ENCODE measurements at places on chromosomes 12 and 14.

GRCh38 chr14:72254937-72255472 lies 322.8 kb downstream of the RGS6 start:
- DNase-seq: no peak

DNA sequence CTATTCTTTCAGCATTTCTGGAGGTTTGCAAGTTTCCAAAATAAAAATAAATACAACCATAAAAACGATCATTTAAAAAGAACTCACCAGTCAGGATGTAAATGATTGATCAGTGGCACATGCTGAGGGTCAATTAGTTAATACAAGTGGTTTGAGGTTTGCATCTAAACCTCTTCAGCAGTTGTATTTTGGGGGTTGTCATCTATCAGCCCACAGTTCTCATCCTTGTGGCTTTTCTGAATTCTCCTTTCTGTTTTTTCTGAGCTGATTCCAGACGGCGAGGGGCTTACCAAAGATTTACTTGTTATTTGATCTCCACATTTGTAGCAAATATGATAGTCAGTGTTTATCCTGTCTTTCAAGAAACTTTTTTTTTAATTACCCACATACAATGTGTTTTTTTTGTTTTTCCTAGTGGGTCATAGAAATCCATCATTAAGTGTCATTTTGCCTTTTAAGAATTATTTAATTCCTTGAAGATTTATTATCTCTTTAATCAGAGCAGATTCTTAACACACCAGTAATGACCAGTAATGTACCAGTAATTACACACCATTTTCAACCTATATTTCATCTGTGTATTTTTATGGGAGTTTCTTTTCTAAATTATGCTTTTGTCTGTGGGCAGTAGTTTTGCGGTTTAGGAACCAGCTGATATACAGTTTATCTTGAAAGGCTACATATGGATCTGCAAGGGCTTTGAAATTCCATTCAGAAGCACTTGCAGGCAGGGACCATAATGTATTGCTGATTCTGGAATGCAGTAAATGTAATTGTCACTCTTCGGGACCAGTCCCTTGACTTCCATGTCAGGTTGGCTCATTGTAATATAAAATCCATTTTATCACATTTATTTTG lies 56.3 kb upstream of the DAAM1 start:
- DNase-seq: no peak

- no peak for DNase-seq
Observed at GRCh38 chr12:45350861-45351260, 135.0 kb downstream of the ANO6 start.

DNA sequence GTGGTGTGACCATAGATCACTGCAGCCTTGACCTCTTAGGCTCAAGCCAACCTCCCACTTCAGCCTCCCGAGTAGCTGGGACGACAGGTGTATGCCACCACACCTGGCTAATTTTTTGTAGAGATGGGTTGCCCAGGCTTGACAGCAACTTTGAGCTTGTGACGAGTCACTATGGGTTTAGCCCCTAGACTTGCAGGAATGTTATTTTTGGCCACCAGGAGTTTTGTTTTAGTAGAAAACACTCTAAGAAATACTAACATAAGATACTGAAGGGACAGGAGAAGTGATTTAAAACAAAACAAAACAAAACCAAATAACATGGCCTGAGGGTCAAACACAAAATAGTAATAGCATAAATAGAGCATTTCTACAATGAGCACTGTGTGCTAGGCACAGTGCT lies 26.4 kb downstream of the SETD3 start:
- no peak for DNase-seq

DNA sequence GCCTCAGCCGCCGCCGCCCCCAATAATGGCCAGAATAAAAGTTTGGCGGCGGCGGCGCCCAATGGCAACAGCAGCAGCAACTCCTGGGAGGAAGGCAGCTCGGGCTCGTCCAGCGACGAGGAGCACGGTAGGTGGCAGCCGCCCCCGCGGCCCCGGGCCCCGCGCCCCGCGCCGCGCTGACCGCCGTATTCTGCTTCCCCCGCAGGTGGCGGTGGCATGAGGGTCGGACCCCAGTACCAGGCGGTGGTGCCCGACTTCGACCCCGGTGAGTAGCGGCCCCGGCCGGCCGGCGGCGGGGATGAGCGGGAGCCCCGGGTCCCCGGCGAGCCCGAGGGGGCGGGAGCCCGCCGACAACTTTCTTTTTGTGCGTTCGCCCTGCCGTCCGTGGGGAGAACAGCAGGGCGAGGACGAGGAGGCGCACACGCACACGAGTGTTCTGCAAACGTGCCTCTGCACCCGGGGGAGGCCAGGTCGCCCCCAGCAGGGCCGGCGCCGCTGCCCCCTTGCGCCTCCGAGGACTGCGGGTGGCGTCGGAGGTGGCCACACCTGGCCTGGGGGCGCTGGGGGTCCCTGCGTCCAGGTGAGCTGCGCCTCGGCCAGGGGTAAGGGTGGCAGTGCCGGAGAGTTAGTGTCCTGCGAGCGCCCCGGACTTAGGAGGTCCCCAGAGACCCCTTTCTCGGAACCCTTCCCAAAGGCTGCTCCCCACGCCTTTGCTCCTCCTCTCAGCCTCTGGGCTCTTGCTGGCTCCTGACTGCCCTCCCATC lies 794 bp downstream of the RCOR1 start:
- DNase-seq: peak; percentile 36

GRCh38 chr14:20782280-20782890 lies 1.3 kb downstream of the RNASE6 start:
- no peak for DNase-seq

DNA sequence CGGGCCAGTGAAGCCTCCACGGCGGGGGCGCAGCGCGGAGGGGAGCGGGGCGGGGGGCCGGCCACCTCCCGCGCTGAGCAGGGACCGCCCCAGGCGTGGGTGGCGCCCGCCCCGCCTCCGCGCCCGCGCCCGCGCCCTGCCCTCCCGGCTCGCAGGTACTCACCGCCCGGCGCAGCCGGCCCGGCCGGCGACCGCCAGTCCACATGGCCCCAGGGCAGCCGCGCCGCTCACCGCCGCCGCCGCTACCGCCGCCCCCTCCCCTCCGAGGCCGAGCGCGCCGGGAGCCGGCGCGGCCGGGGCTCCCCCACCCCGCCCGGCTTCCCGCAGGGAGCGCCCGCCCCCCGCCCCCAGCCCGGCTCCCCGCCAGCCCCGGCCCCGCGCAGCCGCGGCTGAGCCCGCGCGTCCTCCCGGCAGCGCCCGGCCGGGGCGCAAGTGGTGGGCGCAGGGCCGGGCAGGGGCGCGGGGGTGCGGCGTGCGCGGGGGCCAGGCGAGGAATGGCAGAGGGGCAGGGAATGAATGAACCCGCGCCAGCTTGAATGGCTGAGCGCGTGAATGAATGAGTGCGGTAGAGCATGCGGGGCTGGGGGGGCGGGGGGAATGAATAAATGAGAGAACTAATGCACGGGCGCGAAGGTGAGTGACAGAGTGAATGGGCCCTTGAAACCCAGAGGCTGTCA lies at the start of gene BEGAIN:
Gene BEGAIN (minus strand): TSS at position 332 of the 677 bp plus-strand sequence. CDS start 127 bp downstream, at position 205.
- no peak for DNase-seq

- DNase-seq: no peak
Observed at GRCh38 chr14:34328178-34328577, 133.9 kb downstream of the SPTSSA start.

- no peak for DNase-seq
Observed at GRCh38 chr14:89801136-89801535, 153.4 kb downstream of the EFCAB11 start.

Measured in T-cell (primary cell).